Stimulated activated CD8-positive, alpha-beta memory T cell treated with anti-CD3 and anti-CD28 coated beads, Interleukin-4, amount 100 ng/mL, for 1 hour (primary cell): ENCODE measurements at places on chromosomes 4 and X.

GRCh38 chrX:29935455-29935854, 279.9 kb upstream of the MAGEB2 start:
- no peak for DNase-seq

DNA sequence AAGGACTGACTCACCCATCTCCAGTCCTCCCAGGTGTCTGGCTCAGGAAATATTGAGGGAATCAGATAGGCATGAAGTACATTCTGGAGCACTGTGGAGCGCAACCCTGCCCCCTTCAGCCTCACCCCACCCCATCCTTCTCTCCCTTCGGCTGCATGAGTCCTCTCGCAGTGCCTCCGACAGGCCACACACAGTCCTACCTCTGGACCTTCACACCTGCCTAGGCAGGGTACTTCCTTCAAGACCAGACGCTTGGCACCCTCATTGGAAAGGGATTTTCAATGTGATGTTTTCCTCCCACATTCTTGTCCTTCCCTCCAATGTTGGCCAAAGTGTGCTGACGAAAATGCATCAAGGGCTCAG, 26.8 kb upstream of the PPP2R2C start:
- DNase-seq, result no peak

- DNase-seq, result no peak
These were observed 15.4 kb upstream of the ZNF41 start for GRCh38 chrX:47498411-47498810.

DNA sequence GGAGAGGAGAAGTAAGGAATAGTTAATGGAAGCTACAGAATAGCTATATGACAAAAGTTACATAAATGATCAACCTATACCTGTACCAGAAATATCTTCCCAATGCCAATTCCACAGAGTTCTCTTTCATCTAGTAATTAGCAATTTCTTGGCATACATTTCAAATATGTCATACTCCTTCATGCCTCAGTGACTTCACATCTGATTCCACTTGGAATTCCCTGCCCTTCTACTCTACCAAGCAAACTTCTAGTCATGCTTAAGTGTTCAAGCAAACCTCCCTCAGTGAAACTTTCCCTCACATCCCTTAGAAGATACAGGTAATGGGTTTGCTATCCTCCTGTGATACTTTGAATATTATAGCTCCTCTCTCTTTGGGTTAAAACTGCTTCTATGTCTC, 127.1 kb downstream of the KLHL13 start:
- no peak for DNase-seq

GRCh38 chrX:93461060-93461459, 212.3 kb downstream of the NAP1L3 start:
- DNase-seq, result no peak

- no peak for DNase-seq
These were observed 246.3 kb downstream of the NDST4 start for GRCh38 chr4:114866901-114867670.

DNA sequence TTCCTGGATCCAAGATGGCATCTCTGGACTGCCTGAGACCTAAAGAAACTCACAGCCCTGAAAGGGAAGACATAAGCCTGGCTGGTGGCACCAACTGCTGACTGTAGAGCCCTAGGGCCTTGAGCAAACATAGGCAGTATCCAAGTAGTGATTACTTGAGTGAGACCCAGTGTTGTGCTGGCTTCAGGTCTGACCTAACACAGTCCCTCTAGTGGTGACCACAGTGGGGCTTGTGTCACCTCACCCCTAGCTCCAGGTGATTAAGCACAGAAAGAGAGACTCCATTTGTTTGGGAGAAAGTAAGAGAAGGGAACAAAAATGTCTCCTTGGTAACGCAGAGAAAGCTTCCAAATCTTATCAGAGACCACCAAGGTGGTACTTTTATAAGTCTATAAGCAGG, 496.3 kb upstream of the HTR2C start:
- no peak for DNase-seq

- no peak for DNase-seq
These were observed 60.3 kb upstream of the HSD17B10 start for GRCh38 chrX:53494436-53494835.

DNA sequence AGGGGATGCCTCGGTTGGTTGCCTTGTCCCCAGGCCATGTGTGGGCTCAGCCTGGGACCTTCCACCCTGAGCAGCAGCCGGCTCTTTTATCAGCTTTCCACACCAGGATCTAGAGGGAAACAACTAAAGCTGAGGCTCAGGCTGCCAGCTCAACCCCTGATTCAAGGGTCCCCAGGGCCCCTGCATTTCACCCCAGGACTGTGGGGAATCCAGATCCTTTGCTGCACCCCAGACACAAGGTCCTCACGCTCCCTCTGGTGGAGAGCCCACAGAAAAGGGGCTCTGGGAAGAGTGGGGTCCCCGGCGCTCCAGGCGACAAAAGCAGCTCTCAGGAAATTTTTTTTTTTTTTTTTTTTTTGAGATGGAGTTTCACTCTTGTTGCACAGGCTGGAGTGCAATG, 64.3 kb downstream of the ZFYVE28 start:
- no peak for DNase-seq

- DNase-seq, result no peak
These were observed 1049.2 kb upstream of the INTU start for GRCh38 chr4:126583509-126583908.

GRCh38 chr4:74189331-74190043, 31.6 kb downstream of the MTHFD2L start:
- no peak for DNase-seq

DNA sequence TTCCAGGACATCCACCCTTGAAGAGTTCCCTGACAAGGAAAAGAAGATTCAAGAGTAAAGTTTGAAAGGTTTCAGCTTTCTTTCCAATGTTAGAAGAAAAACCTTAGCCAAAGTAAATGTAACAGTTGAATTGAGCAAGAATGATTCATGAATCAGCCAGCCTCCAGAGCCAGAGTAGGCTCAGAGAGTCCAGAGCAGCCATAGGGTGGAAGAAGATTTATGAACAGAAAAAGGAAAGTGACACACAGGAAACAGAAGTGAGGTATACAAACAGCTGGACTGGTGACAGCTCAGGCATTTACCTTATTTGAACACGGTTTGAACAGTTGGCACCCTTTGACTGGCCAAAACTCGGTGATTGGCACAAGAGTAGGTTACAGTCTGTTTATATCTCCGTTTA, 63.2 kb downstream of the QDPR start:
- DNase-seq, result no peak

DNA sequence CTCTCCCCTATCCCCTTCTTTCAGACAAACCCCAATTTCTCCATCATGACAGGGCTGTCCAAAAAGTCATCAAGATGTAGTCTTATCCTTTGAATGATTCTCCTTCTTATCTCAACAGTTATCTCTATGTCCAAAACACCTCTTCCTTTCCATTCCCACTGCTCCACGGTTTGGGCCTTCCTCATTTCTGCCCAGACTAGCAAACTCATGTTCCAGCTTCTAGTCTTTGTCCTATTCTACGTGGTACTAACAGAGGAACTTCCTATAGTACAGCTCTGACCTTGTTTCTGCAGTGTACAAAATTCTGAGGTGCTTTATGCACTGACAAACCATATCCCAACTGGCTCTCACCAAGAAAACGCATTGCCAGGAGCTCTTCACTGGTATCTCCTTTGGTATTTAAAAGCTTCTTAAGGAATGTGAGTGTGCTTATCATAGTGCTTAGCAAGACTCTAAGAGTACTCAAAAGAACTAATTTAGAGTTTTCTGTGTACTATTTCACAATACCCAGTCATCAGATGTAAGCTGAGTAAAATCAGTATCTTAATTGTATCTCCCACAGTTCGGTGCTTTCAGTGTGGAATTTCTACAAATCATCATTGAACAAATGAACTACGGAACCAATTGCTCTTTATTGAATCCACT, 65.5 kb downstream of the MAML3 start:
- DNase-seq, result no peak

GRCh38 chr4:786074-786741, 39.7 kb downstream of the CPLX1 start:
- no peak for DNase-seq

- no peak for DNase-seq
These were observed 28.1 kb downstream of the SLC25A43 start for GRCh38 chrX:119427024-119427794.

DNA sequence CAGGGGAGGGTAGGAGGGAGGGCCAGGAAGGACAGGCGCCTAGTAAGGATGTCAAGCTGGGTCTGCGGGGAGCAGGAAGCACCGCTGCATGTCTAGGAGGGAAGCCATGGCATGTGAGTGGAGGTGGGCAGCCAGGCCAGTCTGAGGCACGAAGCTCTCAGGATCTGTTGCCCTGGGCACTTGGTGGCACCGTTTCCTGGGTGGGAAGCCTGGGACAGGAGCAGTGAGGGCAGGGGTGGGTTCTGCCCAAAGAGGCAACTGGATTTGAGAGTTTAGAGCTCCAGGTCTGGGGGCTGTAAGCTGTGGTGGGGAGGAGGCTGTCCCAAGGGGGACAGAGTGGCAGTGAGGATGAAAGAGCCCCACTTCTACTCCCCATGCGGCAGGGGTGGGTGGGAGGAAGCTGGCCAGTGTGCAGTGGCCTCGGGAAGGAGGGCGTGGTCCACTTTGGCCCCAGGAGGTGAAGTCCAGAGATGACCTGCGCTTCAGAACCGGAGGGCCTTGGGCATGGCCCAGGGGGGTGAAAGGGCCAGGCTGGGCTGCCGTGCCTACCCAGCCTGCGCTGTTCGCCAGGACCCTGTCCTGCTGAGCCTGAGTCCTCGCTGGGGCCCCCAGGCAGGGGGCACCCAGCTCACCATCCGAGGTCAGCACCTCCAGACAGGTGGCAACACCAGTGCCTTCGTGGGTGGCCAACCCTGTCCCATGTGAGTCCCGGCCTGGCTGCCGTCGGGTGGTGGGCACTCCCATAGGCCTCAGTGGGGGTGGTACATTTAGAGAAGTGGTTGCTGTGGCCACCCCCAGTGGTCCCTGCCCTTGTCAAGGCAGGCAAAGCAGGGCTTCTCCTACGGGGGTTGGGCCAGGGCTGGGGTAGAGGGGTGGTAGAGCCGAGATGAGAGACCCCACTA, 8.3 kb upstream of the SRPK3 start:
- DNase-seq, result no peak

DNA sequence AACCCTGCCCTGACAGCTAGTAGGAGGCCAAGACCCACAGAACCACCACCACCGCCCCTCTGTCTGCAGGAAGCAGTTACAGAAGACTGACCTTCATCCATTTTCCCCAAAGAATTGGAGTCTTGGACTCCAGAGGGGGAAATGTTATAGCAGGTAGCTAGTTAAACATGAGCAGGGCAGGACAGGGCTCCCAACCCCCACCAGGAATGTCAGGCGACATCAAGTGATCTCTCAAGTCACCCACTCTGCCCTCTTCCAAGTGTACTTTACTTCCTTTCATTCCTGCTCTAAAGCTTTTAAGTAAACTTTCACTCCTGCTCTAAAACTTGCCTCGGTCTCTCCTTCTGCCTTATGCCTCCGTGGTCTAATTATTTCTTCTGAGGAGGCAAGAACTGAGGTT, 17.1 kb upstream of the AADAT start:
- DNase-seq, result no peak

DNA sequence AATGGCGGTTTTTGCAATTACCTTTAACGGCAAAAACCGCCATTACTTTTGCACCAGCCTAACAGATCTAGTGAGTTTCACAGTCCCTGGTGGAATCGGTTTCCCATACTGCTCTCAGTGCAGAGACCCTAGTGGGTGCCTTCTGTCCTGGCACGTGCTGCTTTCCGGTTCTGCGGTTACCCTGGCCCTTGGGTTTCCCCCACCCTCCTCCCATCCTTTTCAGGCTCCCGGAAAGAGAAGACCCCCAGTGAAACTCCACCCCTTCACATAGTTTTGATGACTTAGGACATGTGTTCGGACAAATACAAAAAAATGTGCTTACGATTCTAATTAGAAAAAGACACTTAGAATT, 36.9 kb downstream of the NLGN3 start:
- peak; percentile 18 for DNase-seq

GRCh38 chrX:25941559-25942250, 196.4 kb upstream of the MAGEB18 start:
- no peak for DNase-seq
